Esophagus muscularis mucosa (tissue), 4 donors: ENCODE measurements at places on chromosomes 3 and 15. TPM values are rescaled to one million over a fixed set of nuclear protein-coding genes. Genes with fewer than 3 reads are reported as not detected.

The PEAK1 gene
- total RNA-seq = 170 TPM

The COL8A1 gene
- total RNA-seq = 31.5 TPM

The STIMATE gene
- total RNA-seq = 16.2 TPM

DNA sequence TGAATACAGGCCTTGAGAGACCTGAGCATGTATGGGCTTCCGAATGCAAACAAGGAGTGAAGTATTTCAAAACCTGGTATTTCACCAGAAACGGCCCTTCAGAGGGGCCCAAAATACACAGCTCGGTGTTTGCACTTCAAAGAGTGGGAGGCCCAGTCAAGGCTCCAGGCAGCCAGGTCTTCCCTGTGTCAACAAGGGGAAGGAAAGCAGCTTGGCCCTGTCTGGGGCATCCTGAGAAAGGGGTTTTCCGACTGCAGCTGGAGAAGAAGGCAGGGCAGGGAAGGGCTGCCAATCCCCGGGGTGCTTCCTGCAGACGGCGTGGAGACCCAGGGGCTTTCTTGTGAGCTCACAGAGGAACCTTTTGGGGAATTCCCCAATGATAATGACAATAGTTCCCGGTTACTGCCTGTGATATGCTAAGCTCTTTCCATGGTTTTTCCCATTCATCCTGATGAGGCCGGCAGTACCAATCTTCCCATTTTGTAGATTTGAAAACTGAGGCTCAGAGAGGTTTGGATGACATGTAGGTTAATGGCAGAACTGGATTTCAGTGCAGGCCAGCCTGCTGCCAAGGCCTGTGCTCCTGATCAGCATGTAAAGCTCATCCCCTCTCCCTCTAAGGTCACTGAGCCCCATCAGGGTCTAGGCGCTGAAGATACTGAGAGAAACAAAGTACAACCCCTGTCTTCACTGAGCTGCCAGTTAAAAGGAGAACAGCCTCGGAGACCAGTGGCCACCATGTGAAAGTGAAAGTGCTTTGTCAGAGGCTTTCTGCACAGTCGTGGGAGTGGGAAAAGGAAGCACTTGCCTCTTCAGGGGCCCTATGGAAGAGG, 43.0 kb upstream of the TLE3 start:
- H3K4me3 ChIP-seq = peak overlapping the region; percentile 50
- no peak for DNase-seq
- H3K36me3 ChIP-seq = no peaks in the 10 kb centered on the region
- H3K4me1 ChIP-seq = peaks cover 21% of the 10 kb centered on the region
- no peaks in the 10 kb centered on the region for H3K27me3 ChIP-seq

DNA sequence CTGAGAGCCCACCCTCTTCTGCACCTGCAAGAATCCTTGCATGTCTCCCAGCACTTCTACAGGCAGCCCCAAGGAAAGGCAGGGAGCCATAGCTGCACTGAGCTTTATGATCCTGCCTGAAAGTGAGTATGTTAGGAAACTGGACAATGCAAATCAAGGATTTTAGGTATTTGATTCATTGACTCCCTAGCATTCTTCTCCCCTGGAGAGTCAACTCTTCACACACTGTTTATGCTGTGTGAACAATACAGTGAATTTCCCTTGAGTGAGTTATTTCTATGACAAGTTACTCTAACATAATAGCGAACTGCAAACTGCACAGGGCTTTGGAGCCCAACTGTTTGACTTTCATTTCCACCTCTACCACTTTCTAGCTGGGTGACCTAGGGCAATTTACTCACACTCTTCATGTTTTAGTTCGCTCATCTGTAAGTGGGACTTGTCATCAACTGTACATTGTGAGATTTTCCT, 96.0 kb upstream of the PHLDB2 start:
- no peak overlapping the region for H3K4me3 ChIP-seq
- DNase-seq = no peak
- H3K27ac ChIP-seq = peak overlapping the region; percentile 83
- no peaks in the 10 kb centered on the region for H3K36me3 ChIP-seq
- no peaks in the 10 kb centered on the region for H3K27me3 ChIP-seq
- H3K4me1 ChIP-seq = peaks cover 61% of the 10 kb centered on the region

GRCh38 chr3:69297501-69297900, 88.4 kb downstream of the FRMD4B start:
- DNase-seq = no peak
- no peak overlapping the region for H3K27ac ChIP-seq
- no peaks in the 10 kb centered on the region for H3K27me3 ChIP-seq
- H3K4me1 ChIP-seq = peaks cover 12% of the 10 kb centered on the region

GRCh38 chr15:27491666-27492621, 521.0 kb downstream of the GABRG3 start:
- peak; percentile 57 for DNase-seq
- H3K4me3 ChIP-seq = no peak overlapping the region
- H3K4me1 ChIP-seq = no peaks in the 10 kb centered on the region
- no peaks in the 10 kb centered on the region for H3K36me3 ChIP-seq
- no peaks in the 10 kb centered on the region for H3K27me3 ChIP-seq
- no peak overlapping the region for H3K27ac ChIP-seq

GRCh38 chr3:186882881-186883685, 40.6 kb downstream of the ADIPOQ start:
- no peak overlapping the region for H3K4me3 ChIP-seq
- H3K4me1 ChIP-seq = no peaks in the 10 kb centered on the region
- H3K27me3 ChIP-seq = no peaks in the 10 kb centered on the region
- no peaks in the 10 kb centered on the region for H3K36me3 ChIP-seq
- peak; percentile 60 for DNase-seq

- H3K27me3 ChIP-seq = no peaks in the 10 kb centered on the region
- no peak overlapping the region for H3K4me3 ChIP-seq
- peak; percentile 94 for DNase-seq
- peaks cover 20% of the 10 kb centered on the region for H3K4me1 ChIP-seq
- peak overlapping the region; percentile 46 for H3K27ac ChIP-seq
- no peaks in the 10 kb centered on the region for H3K36me3 ChIP-seq
Measured at GRCh38 chr3:43153216-43154083, 47.6 kb upstream of the POMGNT2 start.
